ENCODE measurements at places on chromosomes 4 and X. TPM values are rescaled to one million over a fixed set of nuclear protein-coding genes. Genes with fewer than 3 reads are reported as not detected.

The NCBP2L gene
- total RNA-seq = not detected

The ARHGAP36 gene
- 0.46 TPM for total RNA-seq

The PAGE5 gene
- 37.9 TPM for total RNA-seq

The GPC3 gene
- total RNA-seq = 0.06 TPM

The ATP1B4 gene
- total RNA-seq = not detected

The GIMD1 gene
- total RNA-seq = not detected

The PWWP3B gene
- 7.9 TPM for total RNA-seq

The ITM2A gene
- not detected for total RNA-seq

All from H4 (cell line).